ENCODE measurements at places on chromosomes 4 and X.

DNA sequence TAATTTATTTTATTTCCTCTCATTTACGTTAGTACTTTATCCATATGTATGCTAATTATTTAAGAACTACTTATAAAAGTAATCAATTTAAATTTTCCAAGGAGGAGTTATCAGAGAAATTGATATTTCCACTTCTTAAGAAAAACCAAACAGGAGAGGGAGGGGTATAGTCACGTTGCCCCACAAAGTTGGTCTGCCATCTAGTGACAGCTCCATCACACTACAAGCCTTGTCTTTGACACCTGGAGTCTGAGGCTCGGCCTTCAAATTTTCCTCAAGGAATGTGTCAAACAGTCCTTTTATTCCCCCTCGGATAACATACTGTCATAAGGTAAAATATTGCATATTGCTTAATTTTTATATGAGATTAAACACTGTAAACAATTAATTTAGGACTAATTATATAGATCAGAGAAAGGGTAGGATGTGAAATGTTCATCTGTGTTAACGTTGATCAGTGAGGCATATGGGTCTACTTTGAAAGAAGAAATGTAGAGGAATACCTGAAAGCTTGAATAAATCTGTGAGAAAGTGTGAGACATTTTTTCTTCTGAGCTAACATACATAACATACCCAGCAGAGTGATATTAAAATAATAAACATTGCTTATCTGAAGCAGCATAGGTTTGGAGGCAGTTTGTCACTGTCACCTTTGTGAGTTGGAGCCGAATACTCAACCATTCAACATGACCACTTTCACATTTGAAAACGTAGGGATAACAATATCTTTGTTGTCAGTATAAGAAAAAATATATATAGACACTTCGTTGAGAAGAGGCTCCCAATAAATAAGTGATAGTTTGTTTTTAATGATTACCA, 114.4 kb downstream of the GLRA3 start:
- peak; percentile 31 for DNase-seq

DNA sequence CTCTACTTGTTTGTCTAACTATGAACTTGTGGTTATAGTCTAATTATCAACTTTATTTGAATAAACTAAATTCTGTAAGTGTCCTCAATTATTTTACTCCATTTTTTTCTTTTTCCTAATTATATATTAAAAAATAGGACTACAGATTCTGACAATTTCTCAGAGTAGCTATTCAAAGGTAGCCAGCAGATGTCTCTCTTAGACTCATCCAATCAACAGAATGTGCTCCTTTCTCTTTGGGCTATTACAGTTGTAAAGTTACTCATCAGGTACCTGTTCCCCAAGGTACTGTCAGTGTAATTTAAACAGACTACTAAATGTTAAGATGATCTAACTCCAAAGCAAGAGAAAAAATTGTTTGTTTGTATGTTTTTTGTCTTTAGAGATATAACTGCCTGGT, 248.6 kb downstream of the PCDH18 start:
- peak; percentile 66 for DNase-seq

- peak; percentile 71 for DNase-seq
These were observed 125.3 kb downstream of the COL4A6 start for GRCh38 chrX:108312957-108313356.

GRCh38 chr4:10803713-10804343, 119.3 kb upstream of the CLNK start:
- DNase-seq = no peak

- DNase-seq = peak; percentile 18
These were observed 16.4 kb downstream of the TASL start for GRCh38 chrX:30561191-30561590.

- no peak for DNase-seq
These were observed 411.9 kb upstream of the EMCN start for GRCh38 chr4:100929758-100930157.

DNA sequence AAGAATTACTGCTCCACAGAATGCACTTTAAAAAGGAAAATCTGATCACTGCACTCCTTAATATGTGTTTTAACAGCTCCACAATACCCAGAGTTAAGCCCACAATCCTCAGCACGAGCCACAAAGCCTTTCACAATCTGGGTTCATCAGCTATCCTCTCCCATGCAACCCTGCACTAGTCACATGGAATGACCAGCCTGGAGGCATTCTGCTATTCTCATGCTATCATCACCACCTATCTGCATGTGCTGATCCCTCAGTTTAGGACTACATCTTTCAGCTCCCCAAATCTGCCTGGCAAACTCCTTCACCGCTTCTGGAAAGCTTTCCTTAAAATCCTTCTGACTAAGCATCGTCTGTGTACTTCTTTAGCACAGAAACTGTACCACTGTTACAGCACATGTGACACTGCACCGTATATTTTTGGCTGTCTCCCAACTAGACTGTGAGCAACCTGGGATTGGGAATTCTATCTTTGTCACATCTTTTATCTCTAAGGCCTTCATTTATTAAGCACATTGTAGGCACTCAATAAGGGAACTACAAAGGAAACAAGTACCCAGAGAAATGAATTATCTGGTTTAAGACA, 18.3 kb upstream of the EIF1AX start:
- no peak for DNase-seq

- DNase-seq = peak; percentile 73
These were observed 83.3 kb downstream of the SLC7A11 start for GRCh38 chr4:138158746-138159297.

DNA sequence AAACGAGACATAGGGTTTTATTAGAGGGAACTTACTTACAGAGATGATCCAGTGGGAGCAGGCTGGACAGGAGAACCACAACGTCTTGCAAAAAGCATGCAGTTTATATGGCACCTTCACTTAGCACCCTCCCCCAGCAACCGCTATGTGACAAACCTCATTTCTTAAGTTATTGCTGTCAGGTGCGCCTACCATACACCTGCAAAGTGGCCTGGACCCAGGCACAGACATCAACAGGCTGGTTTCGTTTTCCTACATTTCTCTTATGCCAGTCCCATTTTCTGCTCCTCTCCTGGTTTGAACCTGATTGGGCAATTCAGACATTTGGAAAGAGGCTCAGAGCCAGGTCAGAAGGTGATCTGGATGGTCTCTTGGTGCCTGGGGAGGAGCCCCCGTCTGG, 18.3 kb downstream of the RTL5 start:
- DNase-seq = no peak

DNA sequence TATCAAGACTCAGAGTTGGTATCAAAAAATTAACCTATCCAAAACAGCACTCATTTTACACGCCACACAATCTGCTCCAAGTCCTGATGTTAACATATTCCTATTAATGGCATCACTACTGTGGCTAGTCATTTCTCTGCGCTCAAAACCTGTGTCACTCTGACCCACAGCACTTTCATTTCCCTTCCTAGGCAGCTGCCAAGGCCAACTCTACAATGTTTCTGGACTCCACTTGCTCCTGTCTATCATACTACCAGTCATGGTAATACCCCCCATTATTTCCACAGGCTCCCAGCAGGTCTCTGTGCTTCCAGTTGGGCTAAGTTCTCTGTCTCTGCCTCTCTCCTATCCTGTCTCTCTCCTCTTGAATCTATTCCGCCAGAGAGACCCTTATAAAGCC, 323.6 kb downstream of the NR3C2 start:
- DNase-seq = no peak

DNA sequence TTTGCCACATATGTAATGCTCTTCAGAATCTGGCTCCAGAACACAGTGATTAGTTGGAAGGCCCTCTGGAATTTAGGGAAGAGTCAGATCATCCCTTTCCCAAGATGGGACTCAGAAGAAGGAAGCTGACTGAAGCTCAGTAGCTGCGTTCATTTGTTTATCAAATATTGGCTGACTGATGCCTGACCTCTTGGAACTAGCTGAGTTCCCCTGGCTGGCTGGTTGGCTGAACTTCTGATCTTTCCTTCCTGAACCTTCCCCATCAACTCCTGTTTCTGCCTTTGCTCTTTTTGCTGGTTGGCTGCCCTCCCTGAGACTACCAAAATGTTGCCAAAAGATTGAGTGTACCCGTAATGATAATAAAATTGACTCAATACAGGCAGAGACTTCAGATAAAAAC, 866.5 kb upstream of the INTU start:
- peak; percentile 28 for DNase-seq

GRCh38 chr4:138573246-138573645, 331.1 kb upstream of the SLC7A11 start:
- no peak for DNase-seq

DNA sequence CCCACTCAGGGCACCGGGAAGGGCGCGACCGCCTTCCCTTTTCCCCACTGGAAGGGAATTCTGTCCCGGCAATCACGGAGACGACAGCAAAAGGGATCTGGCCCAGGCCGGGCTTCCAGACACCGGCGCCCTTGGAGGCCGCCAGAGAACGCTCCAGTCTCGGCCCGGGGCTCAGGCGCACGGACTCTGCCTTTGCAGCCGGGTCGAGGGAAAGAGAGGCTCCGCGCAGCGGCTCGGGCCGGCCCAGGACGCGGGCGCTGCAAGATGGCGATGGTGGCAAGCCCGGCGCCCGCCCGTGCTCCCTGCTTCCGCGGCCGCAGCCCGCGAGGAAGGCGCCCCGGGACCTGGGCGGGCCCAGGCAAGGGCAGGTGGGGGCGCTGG, 1.1 kb downstream of the CTBP1 start:
- DNase-seq = no peak

DNA sequence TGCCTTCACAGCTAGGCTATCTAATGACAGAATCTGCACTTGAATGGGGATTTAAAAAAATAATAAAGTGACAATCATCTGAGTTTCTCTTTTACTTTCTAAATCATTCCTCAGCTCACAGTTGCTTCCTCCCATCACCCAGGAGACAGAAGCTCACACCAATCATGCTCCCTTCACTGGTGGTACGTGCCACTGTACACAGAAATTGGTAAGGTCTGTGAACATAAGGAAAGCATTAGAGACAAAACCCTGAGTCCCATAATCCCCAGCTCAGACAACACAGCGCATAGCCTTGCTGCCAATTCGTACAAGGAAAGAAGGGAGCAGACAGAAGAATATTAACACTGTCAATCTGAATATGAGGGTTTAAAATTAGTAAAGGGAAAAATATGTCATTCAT, 133.1 kb downstream of the IDS start:
- no peak for DNase-seq

DNA sequence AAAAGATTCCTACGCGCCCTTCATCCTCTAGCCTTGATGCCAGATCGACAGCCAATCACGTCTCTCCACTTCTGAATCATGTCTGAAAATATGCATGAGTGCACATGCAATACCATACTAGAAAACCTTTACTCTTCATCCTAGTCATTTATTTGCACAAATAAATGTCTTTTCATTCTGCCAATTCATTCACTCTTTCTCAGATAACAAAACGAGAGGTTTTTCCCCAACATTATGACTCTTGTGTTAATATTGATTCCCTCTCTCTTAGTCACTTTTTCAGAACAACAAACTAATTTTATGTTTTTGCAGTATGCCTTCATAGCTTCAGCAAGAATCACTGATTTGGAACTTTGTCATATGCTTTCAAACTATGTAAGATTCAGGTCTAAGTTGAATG, 549.4 kb upstream of the GALNT7 start:
- no peak for DNase-seq

- DNase-seq = no peak
These were observed 175.3 kb downstream of the MAML3 start for GRCh38 chr4:139978692-139979091.

DNA sequence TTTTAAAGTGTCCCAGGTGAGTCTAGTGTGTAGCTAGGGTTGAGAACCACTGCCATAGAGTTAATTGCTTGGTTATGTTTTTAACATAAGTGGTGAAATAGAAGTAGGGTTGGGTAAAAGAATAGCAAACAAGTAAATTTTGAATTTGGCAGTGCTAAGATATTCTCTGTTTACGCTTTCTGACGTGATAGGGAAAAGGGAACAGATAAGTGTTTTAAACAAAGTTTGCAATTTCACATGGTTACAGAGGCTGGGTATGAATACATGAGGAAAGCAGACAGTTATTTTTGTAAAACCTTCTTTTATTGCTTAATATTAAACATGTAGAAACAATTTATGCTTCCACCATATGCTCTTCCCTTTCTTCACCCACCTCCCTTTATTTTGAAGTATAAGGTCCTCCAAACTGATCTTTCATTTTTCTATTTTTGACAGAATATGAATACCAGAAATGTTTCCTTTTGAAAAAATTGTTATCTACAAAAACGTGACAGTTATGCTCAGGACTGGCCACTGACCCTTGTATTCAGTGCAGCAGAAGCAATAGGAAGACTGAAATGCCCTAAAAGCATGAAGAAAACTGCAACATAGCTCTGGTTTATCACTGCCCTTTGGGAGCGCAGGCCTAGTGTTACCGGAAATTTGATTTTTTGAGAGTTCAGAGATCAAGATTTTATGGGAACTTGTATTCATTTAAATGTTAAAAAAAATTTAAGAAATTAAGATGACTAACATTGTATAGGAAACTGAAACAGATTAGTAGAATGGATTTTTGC, 214.4 kb upstream of the ARSJ start:
- DNase-seq = peak; percentile 74

DNA sequence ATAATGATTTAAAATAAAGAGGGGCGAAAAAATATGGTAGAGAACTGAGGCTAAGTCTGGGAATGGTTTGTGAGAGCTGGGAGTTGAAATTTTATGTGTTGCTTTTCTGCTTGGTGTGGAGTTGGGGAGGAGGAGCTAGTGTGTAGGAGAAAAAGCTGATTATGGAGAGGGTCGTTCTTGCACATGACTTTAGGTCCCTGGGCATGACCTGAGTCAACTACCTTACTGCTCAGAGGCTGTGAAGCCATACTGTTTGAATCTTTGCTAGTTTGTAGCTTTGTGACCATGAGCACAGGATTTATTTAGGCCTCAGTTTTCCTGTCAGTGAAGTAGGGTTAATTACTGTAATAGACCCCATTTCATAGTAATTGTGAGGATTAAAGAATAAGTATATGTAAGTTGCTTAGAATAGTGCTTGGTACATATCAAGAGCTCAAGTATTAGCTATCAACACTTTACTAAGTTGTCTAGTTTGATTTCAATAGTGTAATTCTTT, 78.6 kb downstream of the KDM6A start:
- DNase-seq = no peak

DNA sequence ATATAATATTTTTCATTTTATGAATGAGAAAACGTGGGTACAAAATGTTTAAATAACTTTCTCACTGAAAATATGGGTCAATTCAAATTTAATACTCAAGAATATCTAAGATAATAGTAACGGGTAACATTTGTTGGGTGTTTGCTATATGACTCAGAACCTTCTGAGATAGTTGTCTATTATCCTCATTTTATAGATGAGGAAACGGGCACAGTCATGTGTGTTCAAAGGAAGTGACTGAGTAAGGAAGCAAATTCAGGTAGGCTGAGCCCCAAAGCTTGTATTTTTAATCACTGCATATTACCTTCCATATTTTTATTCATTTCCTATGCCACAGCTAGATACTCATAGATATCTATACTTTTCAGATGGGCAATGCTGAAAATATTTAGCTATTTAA, 12.2 kb upstream of the CAMK2D start:
- DNase-seq = no peak

- DNase-seq = no peak
These were observed 186.5 kb downstream of the RAP1GDS1 start for GRCh38 chr4:98447648-98448047.

- DNase-seq = no peak
These were observed 11.1 kb upstream of the KDM5C start for GRCh38 chrX:53236025-53236679.

Measured in fibroblast of lung (primary cell).